Tibial artery (tissue), 4 donors: ENCODE measurements at places on chromosomes 5 and 9.

DNA sequence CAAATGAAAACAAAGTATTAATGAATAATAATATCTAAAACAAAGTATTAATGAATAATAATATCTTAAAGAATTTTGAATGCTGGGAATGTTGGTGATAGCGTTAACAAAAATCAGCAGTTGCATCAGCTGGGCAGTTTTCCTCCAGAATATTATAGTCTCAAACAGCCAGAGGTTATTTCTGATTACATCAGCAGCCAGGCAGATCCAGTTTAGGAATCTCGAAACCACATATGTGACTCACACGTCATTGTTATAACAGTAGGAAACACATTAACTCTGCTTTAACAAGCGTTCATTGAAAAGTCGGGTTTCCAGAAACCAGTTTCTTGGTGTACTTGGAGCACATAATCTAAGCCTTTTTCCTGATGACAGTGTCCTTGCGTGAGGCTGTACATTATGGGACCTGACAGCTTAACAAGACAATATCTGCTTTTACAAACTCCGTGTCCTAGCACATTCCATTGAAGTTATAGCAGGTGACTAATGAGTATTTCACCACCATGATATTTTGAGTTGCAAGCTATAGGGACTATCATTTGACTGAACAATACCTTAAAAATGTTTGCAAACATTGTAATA, 559.5 kb upstream of the KLF4 start:
- H3K27ac ChIP-seq: no peak overlapping the region
- no peaks in the 10 kb centered on the region for H3K27me3 ChIP-seq
- no peaks in the 10 kb centered on the region for H3K36me3 ChIP-seq
- peaks cover 7% of the 10 kb centered on the region for H3K4me1 ChIP-seq

DNA sequence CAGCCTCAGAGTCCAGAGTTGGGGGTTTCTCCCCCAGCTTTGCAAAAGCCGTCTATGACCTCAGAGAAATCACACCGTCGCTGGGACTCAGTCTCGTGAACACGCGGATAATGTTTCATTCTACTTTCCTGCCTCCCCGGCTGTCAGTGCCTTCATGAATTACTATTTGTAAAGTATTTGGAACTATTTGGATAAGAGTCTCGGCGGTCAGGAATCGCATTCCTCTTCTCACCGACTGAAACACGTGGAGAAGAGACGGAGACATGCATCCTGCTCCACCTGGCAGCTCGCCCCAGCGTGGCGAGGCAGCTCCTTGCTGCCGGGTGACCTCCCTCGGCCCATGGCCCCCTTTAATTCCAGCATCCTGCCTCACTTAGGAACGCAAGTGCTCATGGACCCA, 23.9 kb downstream of the IRX2 start:
- no peak overlapping the region for H3K4me3 ChIP-seq
- no peaks in the 10 kb centered on the region for H3K36me3 ChIP-seq
- H3K4me1 ChIP-seq: no peaks in the 10 kb centered on the region

- H3K4me1 ChIP-seq: no peaks in the 10 kb centered on the region
- H3K36me3 ChIP-seq: no peaks in the 10 kb centered on the region
- no peak for DNase-seq
Observed at GRCh38 chr5:132684922-132685720, 11.3 kb downstream of the IL4 start.

GRCh38 chr5:94021246-94021645, 279.8 kb upstream of the POU5F2 start:
- H3K27ac ChIP-seq: no peak overlapping the region
- DNase-seq: no peak
- peaks cover 16% of the 10 kb centered on the region for H3K36me3 ChIP-seq

DNA sequence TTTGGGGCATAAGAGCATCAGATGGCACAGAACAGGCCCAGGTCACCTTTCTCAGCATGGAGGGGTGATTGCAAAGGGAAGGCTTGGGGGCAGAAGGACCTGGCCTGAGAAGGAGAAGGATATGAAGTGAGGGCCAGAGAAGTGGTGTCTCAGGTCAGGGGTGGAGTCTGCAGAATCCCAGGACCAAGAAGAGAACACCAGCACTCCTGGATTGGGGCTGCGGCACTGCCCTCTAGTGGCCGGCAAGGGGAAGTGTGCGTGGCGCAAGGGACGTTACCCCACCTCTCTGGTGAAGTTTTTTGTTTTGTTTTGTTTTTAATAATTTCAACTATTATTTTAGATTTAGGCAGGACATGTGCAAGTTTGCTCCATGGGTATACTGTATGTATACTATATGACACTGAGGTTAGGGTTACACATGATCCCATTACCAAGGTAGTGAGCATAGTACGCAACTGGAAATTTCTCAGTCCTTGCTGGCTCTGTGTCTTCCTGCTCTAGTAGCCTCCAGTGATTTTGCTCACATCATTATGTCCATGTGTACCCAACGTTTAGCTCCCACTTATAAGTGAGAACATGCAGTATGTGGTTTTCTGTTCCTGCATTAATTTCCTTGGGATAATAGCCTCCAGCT, 1548.6 kb downstream of the EFNA5 start:
- H3K4me1 ChIP-seq: no peaks in the 10 kb centered on the region
- no peak for DNase-seq
- no peaks in the 10 kb centered on the region for H3K36me3 ChIP-seq
- H3K27me3 ChIP-seq: no peaks in the 10 kb centered on the region

GRCh38 chr5:56106837-56107236, 112.1 kb upstream of the IL6ST start:
- no peak overlapping the region for H3K27ac ChIP-seq
- DNase-seq: no peak
- no peak overlapping the region for H3K4me3 ChIP-seq
- H3K36me3 ChIP-seq: no peaks in the 10 kb centered on the region
- no peaks in the 10 kb centered on the region for H3K27me3 ChIP-seq

GRCh38 chr9:135993765-135994500, 32.8 kb upstream of the UBAC1 start:
- DNase-seq: no peak
- no peaks in the 10 kb centered on the region for H3K36me3 ChIP-seq
- H3K27ac ChIP-seq: no peak overlapping the region
- H3K4me3 ChIP-seq: no peak overlapping the region

DNA sequence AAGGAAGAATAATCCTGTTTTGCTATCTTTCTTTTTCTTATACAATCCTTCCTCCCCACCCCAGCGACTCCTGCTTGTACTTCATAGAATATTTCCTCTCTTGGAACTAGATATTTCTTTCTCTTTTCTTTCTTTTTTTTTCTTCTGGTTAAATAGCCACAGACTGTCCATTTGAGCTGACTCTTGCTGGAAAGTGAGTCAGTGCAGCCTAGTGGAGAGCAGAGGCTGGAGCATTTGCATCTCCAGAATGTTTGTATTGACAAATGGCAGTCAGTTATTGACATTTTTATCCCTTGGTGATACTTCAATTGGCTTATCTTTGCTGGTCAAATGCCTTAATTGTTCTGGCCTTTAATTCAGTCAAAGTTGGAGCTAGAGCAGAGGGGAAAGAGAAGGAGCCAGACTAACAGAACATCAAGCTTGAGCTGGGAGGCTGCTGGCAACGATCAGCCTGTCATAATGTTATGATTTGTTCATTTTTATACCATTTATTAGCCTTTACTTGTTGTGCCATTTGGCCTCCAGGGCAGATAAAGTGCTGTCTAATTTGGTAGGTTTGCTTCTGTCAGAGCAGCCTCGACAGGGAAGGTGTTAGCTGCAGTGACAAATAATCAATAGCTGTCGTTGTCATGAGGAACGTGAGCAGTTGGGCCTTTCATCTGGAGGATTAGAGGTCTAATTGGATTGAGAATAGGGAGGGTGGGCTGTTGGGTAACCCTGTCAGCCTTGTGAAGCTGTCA, 69.0 kb downstream of the INVS start:
- no peak for DNase-seq
- H3K4me1 ChIP-seq: no peaks in the 10 kb centered on the region
- peaks cover under 1% of the 10 kb centered on the region for H3K36me3 ChIP-seq
- no peaks in the 10 kb centered on the region for H3K27me3 ChIP-seq

DNA sequence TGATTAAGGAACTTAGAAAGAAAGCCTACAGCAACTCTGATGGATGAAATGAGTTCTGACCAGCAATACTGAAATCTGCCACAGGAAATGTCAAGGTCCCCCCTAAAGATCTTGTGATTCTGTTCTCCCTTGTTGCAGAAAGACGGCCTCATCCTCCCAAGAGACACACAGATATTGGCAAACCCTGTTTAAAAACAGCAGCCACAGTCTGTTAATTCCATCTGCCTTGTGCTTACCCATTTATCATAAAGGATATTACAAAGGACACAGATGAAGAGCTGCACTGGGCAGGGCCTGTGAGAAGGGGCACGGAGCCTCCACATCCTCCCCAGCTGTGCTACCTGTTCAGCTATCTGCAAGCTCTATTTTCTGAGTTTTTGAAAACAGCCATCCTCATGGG, 15.2 kb downstream of the RAPGEF1 start:
- no peak for DNase-seq
- H3K36me3 ChIP-seq: no peaks in the 10 kb centered on the region
- H3K4me3 ChIP-seq: no peak overlapping the region
- no peaks in the 10 kb centered on the region for H3K27me3 ChIP-seq
- H3K27ac ChIP-seq: no peak overlapping the region

GRCh38 chr5:66742083-66742895, 146.1 kb downstream of the MAST4 start:
- no peak overlapping the region for H3K4me3 ChIP-seq
- H3K27me3 ChIP-seq: no peaks in the 10 kb centered on the region
- H3K4me1 ChIP-seq: no peaks in the 10 kb centered on the region
- H3K36me3 ChIP-seq: no peaks in the 10 kb centered on the region
- H3K27ac ChIP-seq: no peak overlapping the region

DNA sequence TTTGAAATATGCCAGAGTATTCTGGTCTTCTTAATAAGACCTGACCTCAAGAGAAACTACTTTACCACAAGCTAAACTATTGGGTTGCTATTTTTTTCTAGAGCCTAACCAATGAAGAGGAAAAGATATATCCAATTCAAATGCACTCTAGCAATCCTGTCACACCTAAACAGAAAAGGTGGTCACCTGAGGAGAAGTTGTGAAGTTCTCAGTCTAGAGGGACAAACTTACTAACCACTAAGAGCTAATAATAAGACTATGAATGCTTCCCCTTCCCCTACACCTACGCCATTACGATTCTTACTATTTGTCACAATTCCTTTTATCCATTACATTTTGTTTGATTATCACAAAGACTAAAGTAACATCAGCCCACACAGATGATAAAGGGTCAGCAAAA, 29.7 kb downstream of the RLN2 start:
- H3K36me3 ChIP-seq: no peaks in the 10 kb centered on the region
- no peak overlapping the region for H3K4me3 ChIP-seq
- no peak for DNase-seq
- H3K27me3 ChIP-seq: no peaks in the 10 kb centered on the region
- no peaks in the 10 kb centered on the region for H3K4me1 ChIP-seq
- H3K27ac ChIP-seq: no peak overlapping the region

GRCh38 chr9:132994410-132995120, 16.1 kb downstream of the GFI1B start:
- no peak overlapping the region for H3K4me3 ChIP-seq
- H3K4me1 ChIP-seq: no peaks in the 10 kb centered on the region
- H3K27me3 ChIP-seq: no peaks in the 10 kb centered on the region
- DNase-seq: no peak

- no peaks in the 10 kb centered on the region for H3K27me3 ChIP-seq
- no peak overlapping the region for H3K4me3 ChIP-seq
- H3K36me3 ChIP-seq: no peaks in the 10 kb centered on the region
- DNase-seq: no peak
Observed at GRCh38 chr9:108275906-108276305, 579.9 kb downstream of the ACTL7B start.

DNA sequence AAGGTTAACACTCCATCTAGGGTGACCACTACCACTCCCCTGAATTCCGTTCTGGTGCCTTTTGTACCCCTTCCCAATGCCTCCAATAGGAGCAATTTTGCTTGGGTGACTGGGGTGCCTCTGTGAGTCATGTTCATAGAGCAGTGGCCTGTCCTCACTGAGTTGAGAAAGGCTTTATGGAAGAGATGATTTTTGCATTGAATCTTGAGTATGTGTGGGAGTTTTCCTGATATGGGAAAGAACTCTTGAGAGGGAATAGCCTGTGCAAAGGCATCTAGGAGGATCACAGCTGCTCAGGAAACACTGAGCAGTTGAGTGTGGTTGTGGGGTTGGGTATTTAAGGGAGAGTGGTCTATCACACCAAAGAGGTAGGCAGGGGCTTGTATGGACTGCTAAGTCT, 16.2 kb downstream of the C9orf43 start:
- DNase-seq: no peak
- H3K36me3 ChIP-seq: no peaks in the 10 kb centered on the region
- H3K4me1 ChIP-seq: no peaks in the 10 kb centered on the region
- H3K27me3 ChIP-seq: peaks cover 4% of the 10 kb centered on the region
- no peak overlapping the region for H3K27ac ChIP-seq

- no peaks in the 10 kb centered on the region for H3K4me1 ChIP-seq
- DNase-seq: no peak
- H3K36me3 ChIP-seq: no peaks in the 10 kb centered on the region
- H3K27ac ChIP-seq: no peak overlapping the region
- no peak overlapping the region for H3K4me3 ChIP-seq
Observed at GRCh38 chr9:102974530-102974929, 20.6 kb upstream of the CYLC2 start.

DNA sequence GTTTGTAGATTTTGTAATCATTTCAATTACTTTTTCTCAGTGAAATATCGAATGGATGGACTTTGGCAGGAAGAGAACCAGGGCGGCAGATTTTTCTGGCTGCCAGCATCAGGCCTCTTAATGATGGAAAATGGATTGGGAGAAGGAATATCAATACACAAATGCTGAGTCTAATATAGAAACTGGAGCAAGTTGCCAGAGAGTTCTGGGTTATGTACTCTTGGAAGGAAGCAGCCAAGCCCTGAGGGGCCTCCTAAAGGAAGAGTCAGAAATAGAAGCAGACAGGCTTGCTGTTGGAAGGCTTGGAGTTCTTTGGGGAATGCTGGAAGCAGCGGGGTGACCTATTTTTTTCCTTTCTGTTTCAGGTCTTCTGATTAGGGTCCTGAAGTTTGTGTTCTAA, 428.6 kb downstream of the DMAC1 start:
- no peaks in the 10 kb centered on the region for H3K27me3 ChIP-seq
- H3K36me3 ChIP-seq: no peaks in the 10 kb centered on the region
- no peaks in the 10 kb centered on the region for H3K4me1 ChIP-seq

GRCh38 chr5:59538750-59539121, 354.8 kb downstream of the PDE4D start:
- no peaks in the 10 kb centered on the region for H3K27me3 ChIP-seq
- H3K4me3 ChIP-seq: no peak overlapping the region
- H3K36me3 ChIP-seq: no peaks in the 10 kb centered on the region

- no peak overlapping the region for H3K4me3 ChIP-seq
- no peak overlapping the region for H3K27ac ChIP-seq
- no peaks in the 10 kb centered on the region for H3K4me1 ChIP-seq
- H3K27me3 ChIP-seq: no peaks in the 10 kb centered on the region
Observed at GRCh38 chr9:105127863-105128220, 116.6 kb upstream of the SLC44A1 start.

DNA sequence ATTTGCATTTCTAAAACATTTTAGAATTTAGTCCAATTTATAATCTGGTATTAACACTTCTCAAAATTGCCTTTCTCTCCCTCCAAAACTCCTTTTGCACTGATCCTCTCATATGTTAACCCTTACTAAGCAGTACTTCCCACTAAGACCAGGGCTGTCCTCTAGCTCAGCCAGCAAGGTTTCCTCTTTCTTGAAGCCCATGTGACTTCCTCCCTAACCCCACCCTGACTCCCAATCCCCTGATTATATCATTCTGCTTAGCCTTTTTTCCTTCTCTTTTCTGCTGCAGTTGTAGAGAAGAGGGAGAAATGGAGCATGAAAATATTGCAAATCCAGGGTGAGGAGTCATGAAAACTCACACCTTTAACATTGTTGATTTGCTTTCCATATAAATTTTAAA, 241.7 kb downstream of the MCTP1 start:
- peak; percentile 26 for DNase-seq
- no peak overlapping the region for H3K27ac ChIP-seq
- H3K4me1 ChIP-seq: no peaks in the 10 kb centered on the region
